ENCODE measurements at places on chromosomes 7 and 10. TPM values are rescaled to one million over a fixed set of nuclear protein-coding genes. Genes with fewer than 3 reads are reported as not detected.

GRCh38 chr10:48294431-48294830 lies 12.0 kb upstream of the MAPK8 start:
- DNase-seq, result no peak

Gene GHRHR
- not detected for total RNA-seq

DNA sequence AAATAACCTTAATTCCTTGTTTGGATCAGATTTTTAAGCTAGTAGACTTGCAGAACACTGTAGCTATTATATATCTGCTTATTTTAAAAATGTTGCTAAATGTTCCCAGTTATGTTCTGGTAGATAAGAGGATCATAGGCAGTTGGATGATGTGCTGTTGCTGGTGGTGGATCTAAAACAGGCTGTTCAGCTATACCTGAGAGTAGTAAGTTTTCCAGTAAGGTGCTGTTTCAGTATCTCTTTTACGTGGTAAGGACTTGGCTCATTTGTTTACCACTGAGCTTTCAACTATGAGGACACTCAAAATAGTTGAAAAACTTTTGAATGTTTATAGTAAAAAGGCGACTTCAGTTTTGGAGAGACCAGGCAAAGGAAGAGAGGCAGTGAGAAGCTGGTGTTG lies 180.9 kb downstream of the CDK14 start:
- DNase-seq, result no peak

DNA sequence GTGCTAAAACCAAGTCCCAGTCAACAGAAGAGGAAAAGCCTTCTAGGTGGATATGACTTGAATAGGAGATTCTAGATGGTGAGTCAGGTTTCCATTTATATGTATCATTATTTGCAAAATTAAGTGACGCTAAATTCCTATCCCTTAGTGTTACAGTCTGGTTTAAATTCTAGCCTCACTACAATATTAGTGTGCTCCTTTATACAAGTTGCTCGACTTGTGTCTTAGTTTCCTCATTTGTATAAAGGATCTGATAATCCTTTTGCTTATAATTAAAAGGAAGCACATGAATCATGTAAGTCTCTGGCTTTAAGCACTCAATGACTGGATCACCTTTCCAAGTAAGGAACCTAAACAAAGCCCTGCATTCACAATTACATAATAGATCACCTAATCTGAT lies 105.7 kb downstream of the SVOPL start:
- no peak for DNase-seq

DNA sequence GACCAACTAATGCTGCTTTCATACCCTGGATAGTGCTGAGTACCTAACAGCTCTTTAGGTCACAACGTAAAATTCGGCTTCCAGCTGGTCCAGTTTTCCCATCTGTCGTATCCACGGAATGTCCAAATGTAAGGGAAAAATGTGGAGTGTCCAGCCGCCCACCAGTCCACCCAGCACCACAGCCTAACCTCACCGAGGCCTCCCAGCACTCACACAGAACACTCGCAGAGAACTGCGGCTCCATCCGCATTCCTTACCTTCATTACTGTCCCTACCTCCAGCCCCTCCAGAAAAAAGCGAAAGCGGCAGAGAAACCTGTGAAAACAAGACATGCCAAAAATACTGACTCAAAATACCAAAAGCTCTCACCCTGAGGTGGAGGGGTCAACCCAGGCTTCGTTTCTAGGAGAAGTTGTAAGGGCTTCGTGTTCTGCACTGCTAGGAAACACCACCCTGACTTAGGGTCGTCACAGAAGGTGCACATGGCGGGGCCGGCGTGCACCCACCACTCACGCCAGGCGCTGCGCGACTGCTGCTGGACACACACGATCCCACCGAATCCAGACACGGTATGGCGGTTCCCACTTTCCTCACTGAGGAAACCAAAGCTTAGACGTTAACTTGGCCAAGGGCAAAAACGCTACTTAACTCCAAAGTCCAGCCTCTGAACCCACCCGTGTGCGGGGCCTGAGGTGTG lies 73.9 kb downstream of the AMZ1 start:
- no peak for DNase-seq

Gene AKR1C4
- not detected for total RNA-seq

- DNase-seq, result no peak
Observed at GRCh38 chr10:72259491-72260238, 14.1 kb upstream of the DDIT4 start.

DNA sequence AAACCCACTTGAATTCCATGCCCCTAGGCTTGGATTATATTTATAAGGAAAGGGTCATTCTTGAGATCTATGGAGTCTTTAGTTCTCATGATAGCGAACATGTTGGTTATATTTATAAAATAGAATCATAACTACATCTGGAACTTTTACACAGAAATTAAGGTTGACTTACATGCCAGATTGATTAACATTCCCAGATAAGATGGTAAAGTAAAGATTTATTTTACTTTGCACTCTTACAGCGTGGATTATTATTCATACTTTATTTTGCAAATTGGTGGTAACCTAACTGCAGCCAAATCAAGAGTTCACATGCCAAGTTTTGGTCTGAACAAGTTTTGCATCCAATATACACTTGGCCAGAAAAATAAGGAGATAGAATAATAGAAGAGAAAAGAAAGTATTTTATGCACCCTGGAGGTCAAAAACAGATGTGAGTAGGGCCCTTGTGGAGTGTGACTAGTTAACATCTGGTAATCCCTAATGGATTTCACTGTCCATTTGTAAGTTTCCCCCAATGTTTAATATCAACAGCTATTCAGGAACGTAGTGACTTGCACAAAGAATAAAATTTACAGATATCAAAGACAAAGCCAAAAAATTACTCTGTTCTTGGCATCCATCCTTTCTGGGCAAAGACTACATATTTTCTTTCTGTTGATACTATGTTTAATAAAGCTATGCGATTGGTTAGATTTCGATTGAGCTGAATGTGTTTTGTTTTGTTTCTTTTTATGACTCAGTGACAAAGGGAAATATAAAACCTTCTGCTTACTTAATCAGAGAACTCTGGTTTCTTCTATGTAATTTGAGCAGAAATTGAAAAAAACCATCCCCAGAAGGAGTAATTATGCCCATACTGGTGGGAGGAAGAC lies 10.1 kb upstream of the TMEM26 start:
- DNase-seq, result no peak

GRCh38 chr10:99984211-99985034 lies 25.3 kb downstream of the DNMBP start:
- DNase-seq, result no peak

- no peak for DNase-seq
Observed at GRCh38 chr10:69800109-69800508, 1.6 kb upstream of the COL13A1 start.

DNA sequence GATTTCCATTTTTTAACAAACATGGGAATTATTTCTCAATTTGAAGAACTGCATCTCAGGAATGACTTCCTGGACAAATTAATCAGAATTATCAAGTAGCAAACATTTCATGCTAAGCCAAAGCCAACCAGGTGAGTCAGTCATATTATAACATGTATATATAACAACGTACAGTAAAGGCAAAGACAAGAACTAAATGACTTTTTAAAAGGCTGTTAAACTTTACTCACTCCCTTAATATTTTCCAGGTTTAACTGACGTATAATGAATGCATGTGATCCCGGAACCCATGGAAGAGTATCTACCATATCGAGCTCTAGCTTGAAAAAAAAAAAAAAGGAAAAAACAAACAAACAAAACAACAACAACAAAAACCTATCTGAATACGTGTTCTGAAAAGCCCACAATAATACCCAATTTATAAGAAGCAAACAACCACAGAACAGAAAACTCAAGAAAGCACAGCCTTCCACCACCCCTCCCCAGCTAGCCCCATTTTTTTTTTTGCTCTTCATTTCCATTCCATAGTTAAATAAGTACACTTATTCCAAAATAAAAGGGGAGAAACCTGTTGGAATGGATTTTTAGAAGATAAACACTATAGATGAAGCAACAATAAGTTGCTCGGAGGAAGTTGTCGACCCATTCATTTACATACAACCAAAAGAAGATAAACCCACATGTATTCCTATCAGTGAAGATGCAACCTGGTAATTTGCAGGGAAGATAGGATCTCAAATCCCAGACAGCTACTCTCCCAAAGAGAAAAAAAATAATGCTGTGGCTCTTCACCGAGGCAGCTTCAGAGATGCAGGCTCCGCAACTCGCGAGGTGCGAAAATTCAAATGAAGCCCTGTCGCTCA lies 537 bp downstream of the NAPEPLD start:
- no peak for DNase-seq

Gene NOS3
- total RNA-seq, result 50.1 TPM

- no peak for DNase-seq
Observed at GRCh38 chr7:157843336-157844140, 506.7 kb downstream of the DNAJB6 start.

- no peak for DNase-seq
Observed at GRCh38 chr7:96855139-96855538, 145.5 kb upstream of the SEM1 start.

Gene ZNF273
- total RNA-seq, result 1.5 TPM

DNA sequence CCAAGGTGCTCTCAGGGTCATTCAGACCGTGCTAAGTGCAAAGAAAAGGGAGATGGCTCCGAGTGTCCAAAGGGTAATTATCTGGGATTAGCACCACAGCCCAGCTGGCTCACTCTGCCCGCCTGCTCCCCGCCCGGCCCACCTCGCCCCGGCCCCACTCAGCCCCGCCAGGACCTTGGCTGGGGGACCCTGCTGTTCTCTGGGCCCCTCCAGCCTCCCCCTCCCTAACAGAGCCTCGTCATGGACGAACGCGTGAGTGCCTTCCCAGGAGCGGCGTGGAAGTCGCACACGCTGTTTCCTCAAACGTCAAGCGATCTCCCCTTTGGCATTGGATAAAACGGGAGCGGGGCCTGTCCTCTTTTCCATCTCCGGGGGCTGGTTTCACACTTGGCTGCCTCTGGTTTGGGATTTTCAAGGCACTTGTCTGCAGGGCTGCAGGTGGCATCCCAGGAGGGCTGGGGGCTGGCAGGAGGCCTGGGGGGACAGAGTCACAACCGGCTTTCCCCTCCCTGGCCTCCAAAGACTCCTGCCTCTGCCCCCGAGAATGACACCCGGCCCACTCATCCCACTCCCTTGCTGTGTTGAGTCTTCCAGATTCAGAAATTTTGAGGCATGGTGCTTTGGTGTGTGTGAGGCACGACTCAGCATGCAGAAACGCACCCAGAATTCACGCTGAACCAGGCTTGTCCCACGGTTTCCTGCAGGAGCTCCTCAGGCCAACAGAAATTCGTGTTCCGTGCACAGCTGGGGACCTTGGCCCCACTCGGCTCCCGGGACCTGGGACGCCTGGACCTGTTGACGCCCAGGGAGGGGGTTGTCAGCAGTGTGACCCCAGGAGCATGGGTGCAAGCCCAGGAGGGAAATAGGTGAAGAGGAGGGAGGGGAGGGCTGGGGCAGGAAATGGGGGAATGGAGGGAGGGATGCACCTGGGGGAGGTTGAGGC lies 110.0 kb downstream of the PDGFA start:
- DNase-seq, result no peak

GRCh38 chr10:92816091-92816531 lies 32.2 kb upstream of the EXOC6 start:
- DNase-seq, result no peak

- DNase-seq, result no peak
Observed at GRCh38 chr7:135206941-135207391, 4.4 kb downstream of the WDR91 start.

Gene INHBA
- total RNA-seq, result 5.4 TPM

DNA sequence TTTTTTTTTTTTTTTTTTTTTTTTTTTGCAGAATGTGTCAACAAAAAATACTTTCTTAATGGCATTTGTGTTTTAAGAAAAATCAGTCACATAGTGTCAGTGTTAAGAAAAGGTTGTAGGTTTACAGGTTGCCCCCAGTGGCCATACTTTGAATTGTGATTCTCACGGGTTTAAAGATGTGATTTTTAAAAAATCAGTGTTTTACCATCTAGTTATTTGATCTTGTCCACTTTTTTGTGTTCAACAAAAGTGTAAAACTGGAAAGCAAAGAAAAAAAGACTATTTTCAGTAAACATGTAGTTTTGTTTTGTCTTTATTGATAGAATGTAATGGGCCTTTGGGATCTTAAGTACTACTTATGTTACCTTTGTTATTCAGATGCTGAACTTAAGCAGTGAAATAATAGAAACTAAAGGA lies 25.7 kb downstream of the SUV39H2 start:
- no peak for DNase-seq

Gene FAM131B
- total RNA-seq, result 1.2 TPM

Gene FFAR4
- total RNA-seq, result not detected

- DNase-seq, result no peak
Observed at GRCh38 chr10:29386342-29386999, 97.6 kb downstream of the LYZL1 start.

- DNase-seq, result no peak
Observed at GRCh38 chr10:79056736-79057391, 11.9 kb upstream of the ZMIZ1 start.

GRCh38 chr10:31581741-31582323 lies 262.8 kb downstream of the ZEB1 start:
- DNase-seq, result no peak

Gene CEP55
- total RNA-seq, result 13.8 TPM

- no peak for DNase-seq
Observed at GRCh38 chr7:151174246-151175046, 7.0 kb upstream of the GBX1 start.

Data from uterus (tissue), 4 donors.